ENCODE measurements at places on chromosomes 4 and X. TPM values are rescaled to one million over a fixed set of nuclear protein-coding genes. Genes with fewer than 3 reads are reported as not detected.

The NAA11 gene
- total RNA-seq = 0.06 TPM

The SLC34A2 gene
- total RNA-seq = not detected

The DCTD gene
- 100 TPM for total RNA-seq

The RBM47 gene
- total RNA-seq = 0.40 TPM

The PCDH11X gene
- total RNA-seq = not detected

The MBTPS2 gene
- total RNA-seq = 12.1 TPM

The GAGE12G gene
- total RNA-seq = not detected
